ENCODE measurements at places on chromosomes 6 and 20. TPM values are rescaled to one million over a fixed set of nuclear protein-coding genes. Genes with fewer than 3 reads are reported as not detected.

ENPP4 gene
- 0.32 TPM for total RNA-seq

LIN28B gene
- total RNA-seq, result 22.4 TPM

TMC2 gene
- 0.15 TPM for total RNA-seq

TFEB gene
- total RNA-seq, result 0.63 TPM

ZC2HC1B gene
- not detected for total RNA-seq

PAX1 gene
- not detected for total RNA-seq

LY6G6C gene
- not detected for total RNA-seq

HLA-DQA2 gene
- not detected for total RNA-seq

CD93 gene
- total RNA-seq, result not detected

LY6G6F gene
- not detected for total RNA-seq

TRIM38 gene
- 3.2 TPM for total RNA-seq

ATF6B gene
- total RNA-seq, result 33.0 TPM

TP53TG5 gene
- total RNA-seq, result not detected

TCP11 gene
- not detected for total RNA-seq

SLC35F1 gene
- 1.2 TPM for total RNA-seq

NOTCH4 gene
- 4.9 TPM for total RNA-seq

SCUBE3 gene
- total RNA-seq, result 0.36 TPM

OR12D2 gene
- not detected for total RNA-seq

AGPAT4 gene
- 13.2 TPM for total RNA-seq

SLC13A3 gene
- not detected for total RNA-seq

Data from SJCRH30 (cell line).